ENCODE measurements at places on chromosomes 7 and 10.
A peak's percentile ranks its signal among the peaks of the same experiment; 100 is the strongest.

DNA sequence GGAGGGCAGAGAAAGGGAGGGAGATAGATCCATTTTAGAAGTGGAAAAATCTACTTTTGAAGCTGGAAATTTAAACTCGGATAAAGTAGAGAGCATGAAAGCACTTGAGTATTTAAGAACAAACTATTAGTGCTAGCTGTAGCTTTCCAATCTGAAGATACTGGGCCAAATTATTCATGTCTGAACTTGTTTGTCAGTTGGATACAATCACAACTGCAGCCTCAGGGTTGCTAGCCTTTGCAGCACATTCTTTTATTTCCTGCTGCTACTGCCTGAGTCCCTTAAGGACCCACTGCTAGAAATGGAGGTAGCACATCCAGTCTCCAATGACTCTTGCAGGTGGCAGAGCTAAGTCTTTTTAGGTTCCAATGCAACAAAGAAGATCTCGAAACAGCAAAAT lies 8.3 kb upstream of the SLC25A13 start:
- DNase-seq = no peak

- DNase-seq = no peak
Measured at GRCh38 chr10:44313761-44314165, 71.1 kb downstream of the CXCL12 start.

DNA sequence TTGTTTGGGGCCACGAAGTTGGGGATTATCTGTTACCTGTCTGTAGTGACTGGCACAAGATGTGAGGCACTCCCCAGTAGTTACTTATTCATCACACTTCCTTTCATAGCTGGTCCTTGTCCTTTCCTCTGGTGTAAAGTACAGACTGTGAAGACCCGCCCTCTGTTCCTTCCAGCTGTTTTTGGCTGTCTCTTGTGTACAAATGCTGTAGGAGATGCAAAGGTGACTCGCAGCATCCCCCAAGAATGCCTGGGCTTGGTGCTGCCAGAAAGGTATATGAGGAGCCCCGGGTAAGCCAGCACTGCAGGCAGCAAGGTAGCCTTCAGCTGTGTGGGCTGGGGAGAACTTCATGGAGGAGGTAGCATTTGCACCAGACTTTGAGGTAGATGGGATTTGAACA lies 236.6 kb downstream of the EBF3 start:
- no peak for DNase-seq

DNA sequence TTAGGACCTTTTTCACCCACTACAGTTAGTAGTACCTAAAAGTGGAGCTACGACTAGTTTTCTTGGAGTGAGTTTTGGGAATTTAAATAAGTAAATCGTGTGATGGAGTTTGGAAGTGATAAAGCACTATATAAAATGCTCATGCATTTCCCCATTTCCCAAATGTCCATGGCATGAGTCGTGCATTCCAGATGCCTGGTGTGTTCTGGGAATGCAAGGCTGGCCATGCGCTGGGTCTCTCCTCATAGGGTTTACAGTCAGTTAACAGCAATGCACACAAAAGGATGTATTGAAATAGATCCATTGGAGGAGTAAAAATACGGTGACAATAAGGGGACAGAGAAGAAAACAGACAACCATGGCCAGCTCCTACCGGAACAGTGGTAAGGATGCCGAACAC lies 149.8 kb downstream of the DPP6 start:
- DNase-seq = no peak

GRCh38 chr7:4208586-4208985 lies 473.5 kb upstream of the FOXK1 start:
- DNase-seq = no peak

GRCh38 chr7:11875635-11876034 lies 43.6 kb upstream of the THSD7A start:
- DNase-seq = no peak

- no peak for DNase-seq
Measured at GRCh38 chr10:45581582-45582385, 90.8 kb downstream of the ZFAND4 start.

DNA sequence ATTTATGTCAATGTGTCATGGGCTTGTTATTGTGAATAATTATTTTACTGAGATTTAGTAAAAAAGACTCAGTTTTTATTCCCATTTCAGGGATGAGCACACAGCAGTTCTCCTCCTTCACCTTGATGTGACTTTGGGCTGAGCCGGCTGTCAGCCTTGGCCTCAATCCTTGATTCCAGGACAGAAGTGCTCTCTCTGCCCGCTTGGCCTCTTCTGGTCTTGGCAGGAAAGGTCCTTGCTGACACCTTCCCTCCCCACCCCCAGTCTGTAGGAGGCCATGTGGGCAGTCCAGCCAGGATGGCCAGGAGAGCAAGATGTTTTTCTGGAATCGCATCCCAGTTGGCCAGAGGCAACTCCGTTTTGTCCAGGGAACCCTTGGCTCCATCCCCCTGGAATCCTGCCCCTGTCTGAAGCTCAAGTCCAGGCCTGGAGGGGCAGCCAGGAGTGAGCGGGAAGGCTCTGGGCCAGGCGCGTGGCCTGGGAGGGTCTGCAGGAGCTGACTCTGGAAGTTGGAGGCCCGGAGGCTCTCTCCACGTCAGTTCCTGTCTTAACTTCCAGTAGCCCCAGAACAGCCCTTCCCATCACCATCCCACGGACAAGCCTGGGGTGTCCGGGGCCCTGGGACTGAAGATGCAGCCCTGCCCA lies 100.9 kb downstream of the PDGFA start:
- DNase-seq = peak; percentile 32

DNA sequence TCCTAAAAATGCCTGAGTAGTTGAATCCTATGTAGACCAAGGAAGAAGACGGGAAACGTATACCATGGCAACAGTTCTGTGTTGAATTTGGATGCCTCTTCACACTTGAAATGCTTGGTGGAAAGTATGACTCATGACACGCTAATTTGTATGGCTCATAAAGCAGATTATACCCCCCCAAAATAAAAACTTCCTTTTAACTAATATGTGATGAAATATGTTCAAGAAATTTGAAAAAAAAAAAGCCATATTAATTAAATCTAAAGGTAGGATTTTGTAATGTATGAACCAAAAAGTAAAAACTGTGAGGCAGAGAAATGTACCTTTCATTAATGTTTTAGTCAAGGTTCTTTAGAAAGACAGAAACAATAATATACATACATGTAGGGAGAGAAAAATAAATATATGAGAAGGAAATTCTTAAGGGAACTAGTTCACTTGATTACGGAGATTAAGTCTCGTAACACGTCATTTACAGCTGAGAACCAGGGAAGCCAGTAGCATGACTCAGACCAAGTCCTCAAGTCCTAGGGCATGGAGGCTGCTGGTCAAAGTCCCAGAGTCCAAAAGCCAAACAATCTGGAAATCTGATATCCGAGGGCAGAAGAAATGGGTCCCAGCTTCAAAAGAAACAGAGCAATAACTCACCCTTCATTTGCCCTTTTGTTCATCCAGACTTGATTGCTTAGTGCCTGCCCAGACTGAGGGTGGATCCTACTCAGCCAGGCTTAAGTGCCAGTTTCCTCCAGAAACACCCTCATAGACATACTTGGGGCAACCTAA lies 485.1 kb downstream of the SEMA3D start:
- DNase-seq = no peak

DNA sequence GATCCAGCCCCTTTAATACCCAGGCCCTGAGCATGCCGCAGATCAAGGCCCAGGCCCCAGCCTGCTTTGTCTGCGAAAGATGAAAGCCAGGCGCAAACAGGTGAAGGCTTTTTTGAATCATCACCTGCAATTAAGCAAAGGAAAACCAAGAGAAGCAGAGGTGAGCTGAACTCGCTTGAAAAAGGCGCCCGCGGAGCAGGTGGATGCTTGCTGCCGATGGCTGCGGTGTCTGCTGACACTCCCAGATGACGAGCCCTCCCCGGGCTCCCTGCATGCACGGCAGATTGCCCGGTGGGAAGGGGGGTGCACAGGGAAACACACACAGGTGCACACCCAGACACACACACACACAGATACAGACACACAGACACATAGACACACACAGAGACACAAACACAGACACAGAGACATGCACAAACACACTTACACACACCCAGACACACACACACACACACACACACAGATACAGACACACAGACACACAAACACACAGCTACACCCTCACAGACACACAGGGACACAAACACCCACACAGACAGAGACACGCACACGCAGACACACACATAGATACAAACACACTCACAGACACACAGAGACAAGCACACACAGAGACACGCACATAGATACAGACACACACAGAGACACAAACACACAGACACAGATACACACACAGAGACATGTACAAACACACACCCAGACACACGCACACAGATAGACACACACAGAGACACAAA lies 142.6 kb upstream of the RNF32 start:
- no peak for DNase-seq

GRCh38 chr7:28091190-28091589 lies 89.4 kb downstream of the JAZF1 start:
- DNase-seq = no peak

DNA sequence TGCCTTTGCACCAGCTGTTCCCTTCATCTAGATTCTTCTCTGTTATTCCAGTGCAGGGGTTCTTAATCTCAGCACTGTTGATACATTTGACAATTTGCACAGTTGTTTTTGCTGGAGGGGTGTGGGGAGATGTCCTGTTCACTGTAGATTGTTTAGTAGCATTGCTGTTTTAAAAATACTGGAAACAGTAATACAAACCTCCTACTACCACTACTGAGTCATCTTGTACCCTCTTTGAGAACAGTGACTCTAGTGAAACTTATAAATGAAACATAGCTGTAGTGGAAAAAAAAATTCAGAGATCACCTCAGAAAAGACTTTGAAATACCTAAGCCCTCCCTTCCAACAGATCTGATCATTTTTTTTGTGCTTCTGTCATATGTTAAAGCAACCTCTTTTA lies 154.8 kb upstream of the TMEM196 start:
- DNase-seq = no peak

GRCh38 chr7:138030679-138031351 lies 28.9 kb upstream of the CREB3L2 start:
- DNase-seq = no peak

DNA sequence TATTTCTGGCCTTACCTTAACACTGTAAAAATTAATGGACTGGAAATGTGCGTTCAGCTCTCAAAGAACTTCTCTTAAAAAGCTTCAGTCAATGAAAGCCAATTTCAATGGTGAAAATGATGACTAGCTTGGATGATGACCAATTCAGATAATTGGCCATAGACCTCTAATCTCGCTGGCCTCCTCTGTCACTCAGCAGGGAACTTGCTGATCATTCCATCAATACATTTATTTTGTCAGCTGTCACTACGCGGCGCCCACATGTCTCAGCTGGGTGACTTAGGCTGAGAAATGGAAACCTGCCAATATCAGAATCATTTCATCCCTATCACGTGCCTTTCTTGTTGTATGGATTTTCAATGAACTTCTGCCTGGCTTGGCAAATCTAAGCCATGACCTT lies 673.0 kb upstream of the AUTS2 start:
- no peak for DNase-seq

DNA sequence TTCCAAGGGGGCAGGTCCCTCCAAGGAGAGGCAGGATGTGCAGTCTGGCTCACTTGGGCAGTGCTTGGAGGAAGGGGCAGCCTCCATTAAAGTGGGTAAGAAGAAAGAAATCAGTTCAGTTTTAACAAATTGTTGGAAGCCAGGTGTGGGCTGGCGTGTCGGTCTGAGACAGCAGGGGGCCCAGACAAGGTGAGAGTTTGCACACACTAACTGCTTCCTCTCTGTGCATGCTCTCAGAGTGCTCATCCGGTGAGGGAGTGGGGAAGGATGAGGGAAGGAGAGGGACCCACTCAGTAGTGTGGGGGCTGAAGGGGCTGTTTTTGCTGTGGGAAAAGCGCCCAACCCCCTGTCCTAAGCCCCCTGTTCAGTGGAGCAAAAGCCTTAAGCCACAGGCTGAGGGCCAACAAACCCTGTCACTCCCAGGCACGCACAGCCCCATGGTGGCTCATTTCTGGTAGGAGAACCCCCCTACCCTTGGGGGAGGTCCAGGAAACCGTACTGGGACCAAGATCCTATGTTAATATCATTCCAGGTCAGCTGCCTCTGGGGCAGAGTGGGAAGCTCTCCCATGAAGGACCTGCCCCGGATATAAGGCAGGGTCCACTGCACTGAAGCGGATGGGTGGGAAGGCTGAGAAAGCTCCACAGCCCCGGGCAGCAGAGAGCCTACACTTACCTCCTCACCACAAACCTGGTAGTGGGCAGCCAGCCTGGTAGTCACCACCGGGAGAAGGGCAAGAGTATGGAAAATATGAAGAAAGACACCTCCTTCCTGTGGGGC lies 5.1 kb upstream of the PCBD1 start:
- no peak for DNase-seq

- no peak for DNase-seq
Measured at GRCh38 chr7:138125119-138125518, 48.9 kb downstream of the AKR1D1 start.

DNA sequence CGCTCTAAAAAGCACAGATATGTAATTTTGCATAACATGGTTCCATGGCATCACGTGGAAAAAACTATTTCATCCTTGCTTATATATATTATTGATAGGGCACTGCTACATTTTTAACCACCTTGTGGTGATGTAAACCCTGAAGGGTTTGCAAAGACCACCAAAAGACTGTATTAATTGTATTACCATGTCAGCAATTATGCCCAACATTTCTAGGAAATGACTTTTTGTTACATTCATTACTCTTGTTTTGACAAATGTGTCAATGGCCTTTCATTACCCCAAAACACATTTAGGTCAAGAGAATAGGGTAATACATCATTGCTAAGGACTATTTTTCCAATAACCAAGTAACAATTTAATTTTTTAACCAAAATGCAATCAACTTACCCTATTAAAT lies 142.2 kb downstream of the NRCAM start:
- DNase-seq = no peak

DNA sequence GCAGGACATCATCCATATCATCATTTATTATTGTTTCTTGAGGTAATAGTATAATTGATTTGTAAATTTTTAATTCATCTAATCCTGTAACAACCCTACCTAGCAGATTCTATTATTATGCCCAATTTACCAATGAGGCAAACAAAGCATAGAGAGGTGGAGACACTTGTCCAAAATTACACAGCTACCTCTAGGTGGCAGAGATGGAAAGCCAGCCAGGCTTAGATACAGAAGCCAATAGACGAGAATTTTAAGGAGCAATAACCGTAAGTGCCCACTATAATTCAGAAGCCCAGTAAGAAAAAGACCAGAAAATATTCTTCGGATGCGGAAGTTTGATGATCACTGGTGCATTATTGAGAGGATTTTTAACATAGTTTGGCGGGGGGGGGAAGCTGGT lies 54.0 kb downstream of the ANK3 start:
- peak; percentile 47 for DNase-seq

GRCh38 chr7:41312235-41312634 lies 390.7 kb downstream of the INHBA start:
- no peak for DNase-seq

DNA sequence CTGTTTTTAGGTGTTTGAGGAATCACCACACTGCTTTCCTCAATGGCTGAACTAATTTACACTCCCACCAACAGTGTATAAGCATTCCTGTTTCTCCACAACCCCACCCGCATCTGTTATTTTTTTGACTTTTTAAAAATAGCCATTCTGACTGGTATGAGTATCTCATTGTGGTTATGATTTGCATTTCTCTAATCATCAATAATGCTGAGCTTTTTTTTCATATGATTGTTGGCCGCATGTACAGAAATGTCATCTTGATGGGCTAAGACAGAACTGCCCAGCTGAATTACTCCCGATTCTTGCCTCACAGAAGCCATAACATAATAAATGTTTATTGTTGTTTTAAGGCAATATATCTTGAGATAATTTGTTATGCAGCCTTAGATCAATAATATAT lies 93.1 kb upstream of the DKK1 start:
- no peak for DNase-seq

Data from hippocampal formation (tissue), 2 donors.